IMR-90 (cell line): ENCODE measurements at places on chromosomes 1 and 21.

GRCh38 chr1:36918604-36919003, 115.7 kb downstream of the GRIK3 start:
- no peaks in the 10 kb centered on the region for H3K4me1 ChIP-seq
- no peaks in the 10 kb centered on the region for H3K27me3 ChIP-seq
- H3K36me3 ChIP-seq, result no peaks in the 10 kb centered on the region
- H3K4me3 ChIP-seq, result no peak overlapping the region
- no peak overlapping the region for H3K27ac ChIP-seq

- H3K27ac ChIP-seq, result no peak overlapping the region
- H3K4me3 ChIP-seq, result no peak overlapping the region
- H3K36me3 ChIP-seq, result no peaks in the 10 kb centered on the region
- no peaks in the 10 kb centered on the region for H3K27me3 ChIP-seq
Observed at GRCh38 chr21:41451753-41452676, 26.0 kb downstream of the MX1 start.

DNA sequence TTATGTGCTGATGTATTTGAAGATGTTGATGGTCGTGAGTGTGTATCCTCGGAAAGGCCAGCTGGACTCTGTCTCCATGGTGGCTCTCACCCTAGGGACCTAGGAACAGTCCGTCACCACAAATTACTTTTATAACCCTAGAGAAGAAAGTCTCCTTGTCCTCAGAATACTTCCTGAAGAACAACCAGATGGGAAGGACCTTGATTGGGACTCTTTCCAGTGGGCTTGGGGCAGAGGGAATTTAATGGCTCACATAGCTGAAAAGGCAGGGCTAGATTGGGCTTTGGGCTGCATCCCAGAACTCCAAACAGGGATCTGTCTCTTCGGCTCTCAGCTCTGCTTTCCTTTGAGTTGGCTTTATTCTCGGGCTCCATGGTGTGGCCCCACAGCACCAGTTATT, 90.8 kb downstream of the TBX19 start:
- no peaks in the 10 kb centered on the region for H3K4me1 ChIP-seq
- no peak for DNase-seq
- no peaks in the 10 kb centered on the region for H3K36me3 ChIP-seq
- H3K27me3 ChIP-seq, result no peaks in the 10 kb centered on the region; the same call in 1 of the 2 replicates

DNA sequence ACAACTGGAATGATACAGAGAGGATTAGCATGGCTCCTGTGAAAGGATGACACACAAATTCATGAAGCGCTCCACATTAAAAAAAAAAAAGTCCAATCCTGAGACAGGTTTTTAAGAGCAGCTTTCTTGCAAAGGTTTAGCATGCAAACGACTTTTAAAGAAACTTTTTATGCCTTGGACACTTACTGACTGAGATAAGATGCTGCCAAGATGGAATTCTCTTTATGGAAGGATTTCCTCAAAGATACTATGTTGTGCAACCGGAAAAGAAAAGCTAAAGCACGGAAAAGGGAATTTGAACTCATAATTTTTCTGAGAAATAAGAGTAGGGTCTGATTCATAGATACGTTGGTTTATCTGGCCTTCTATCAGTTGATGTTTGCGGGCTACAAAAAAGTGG, 27.3 kb downstream of the PIGP start:
- no peaks in the 10 kb centered on the region for H3K36me3 ChIP-seq
- peaks cover 5% of the 10 kb centered on the region for H3K27me3 ChIP-seq
- H3K27ac ChIP-seq, result no peak overlapping the region
- no peak for DNase-seq

GRCh38 chr1:31295874-31296485, 608 bp downstream of the SNRNP40 start:
- peak overlapping the region; percentile 77 for H3K27ac ChIP-seq
- no peaks in the 10 kb centered on the region for H3K27me3 ChIP-seq
- peaks cover 2% of the 10 kb centered on the region for H3K4me1 ChIP-seq
- H3K36me3 ChIP-seq, result peaks cover 10% of the 10 kb centered on the region

- H3K4me1 ChIP-seq, result no peaks in the 10 kb centered on the region
- no peaks in the 10 kb centered on the region; the same call in 1 of the 2 replicates for H3K27me3 ChIP-seq
- H3K36me3 ChIP-seq, result no peaks in the 10 kb centered on the region
- DNase-seq, result no peak
- H3K27ac ChIP-seq, result no peak overlapping the region
Observed at GRCh38 chr1:2555634-2556276, 416 bp upstream of the TNFRSF14 start.

DNA sequence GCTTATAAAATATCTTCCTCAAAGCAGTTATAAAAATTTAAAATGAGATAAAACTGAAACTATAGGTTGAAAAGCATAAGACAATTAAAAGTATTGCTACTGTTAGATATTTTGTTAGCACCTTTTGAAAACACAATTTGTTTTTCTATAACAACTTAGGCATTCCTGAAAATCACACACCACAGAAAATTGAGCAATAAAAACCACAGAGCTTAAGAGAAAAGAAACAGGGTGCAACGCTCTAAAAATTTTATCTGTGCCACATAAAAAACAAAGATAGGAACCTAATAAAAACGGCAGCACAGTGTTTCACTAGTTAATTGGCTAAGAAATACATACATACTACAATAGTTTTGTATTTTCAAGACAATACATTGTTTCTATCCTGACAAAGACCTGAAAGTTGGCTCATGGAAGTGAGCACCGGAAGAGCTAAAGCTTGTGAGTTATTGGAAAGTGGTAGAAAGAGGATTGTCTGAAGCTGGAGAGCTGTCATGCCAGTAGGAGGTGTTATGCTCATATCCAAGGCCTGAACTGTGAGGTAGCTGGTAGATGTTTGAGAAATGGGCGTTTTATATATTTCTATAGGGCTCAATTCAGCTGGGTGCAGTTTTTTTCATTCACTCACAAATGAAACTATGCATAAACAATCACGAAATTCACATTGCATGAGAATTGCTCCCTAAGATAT, 45.8 kb downstream of the RGS7 start:
- no peak overlapping the region for H3K27ac ChIP-seq
- no peak overlapping the region for H3K4me3 ChIP-seq
- no peaks in the 10 kb centered on the region for H3K4me1 ChIP-seq
- DNase-seq, result peak; percentile 4
- H3K27me3 ChIP-seq, result no peaks in the 10 kb centered on the region

DNA sequence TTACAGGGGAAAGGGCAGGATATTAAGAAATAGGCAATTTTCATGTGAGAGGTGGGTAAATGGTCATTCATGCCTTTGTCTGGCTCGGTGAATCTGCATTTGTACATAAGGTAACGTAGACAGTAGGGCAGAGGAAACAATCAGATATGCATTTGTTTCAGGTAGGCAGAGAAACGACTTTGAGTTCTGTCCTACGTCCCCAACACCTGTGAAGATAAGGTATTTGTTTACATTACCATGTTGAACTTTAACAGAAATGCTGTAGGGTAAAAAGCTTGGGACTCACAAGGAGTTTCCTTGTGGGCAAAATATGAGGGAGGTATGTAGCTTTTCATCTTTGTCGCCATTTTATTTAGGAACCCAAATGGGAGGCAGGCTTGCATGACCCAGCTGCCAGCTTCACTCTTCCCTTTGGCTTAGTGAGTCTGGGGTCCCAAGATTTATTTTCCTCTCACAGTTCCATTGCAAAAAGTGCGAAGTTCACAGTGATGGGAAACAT, 31.4 kb downstream of the B3GALT5 start:
- no peaks in the 10 kb centered on the region for H3K36me3 ChIP-seq
- no peak for DNase-seq
- no peaks in the 10 kb centered on the region for H3K4me1 ChIP-seq
- no peak overlapping the region for H3K27ac ChIP-seq
- H3K27me3 ChIP-seq, result peaks cover 7% of the 10 kb centered on the region

DNA sequence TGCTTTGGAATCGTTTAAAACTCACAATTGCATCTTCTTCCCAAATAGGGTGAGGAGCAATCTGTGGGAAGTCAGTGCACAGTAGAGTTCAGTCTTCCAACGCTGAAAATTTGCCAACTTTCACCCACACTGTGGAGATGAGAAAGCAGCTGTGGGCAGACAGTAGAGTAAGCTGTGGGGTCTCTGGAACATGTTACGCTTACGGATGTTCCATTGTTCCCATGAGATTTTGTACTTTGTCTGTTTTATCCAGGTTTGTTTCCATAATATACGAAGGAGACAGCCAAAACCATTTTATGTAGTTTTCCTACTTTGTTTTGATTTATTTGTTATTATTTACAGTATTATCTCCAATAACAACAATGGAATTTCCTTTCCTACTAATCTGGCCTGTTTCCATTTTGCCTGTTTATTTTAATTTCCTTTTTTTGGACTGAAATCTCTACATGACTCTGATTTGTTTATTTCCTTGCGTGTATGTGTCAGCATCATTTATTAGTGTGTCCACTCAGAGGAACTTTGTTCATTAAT, 65.1 kb upstream of the RGL1 start:
- no peaks in the 10 kb centered on the region for H3K27me3 ChIP-seq
- DNase-seq, result peak; percentile 36
- no peak overlapping the region for H3K4me3 ChIP-seq
- no peaks in the 10 kb centered on the region for H3K36me3 ChIP-seq
- H3K27ac ChIP-seq, result no peak overlapping the region
- H3K4me1 ChIP-seq, result peaks cover 8% of the 10 kb centered on the region

- peaks cover 4% of the 10 kb centered on the region; the same call in 1 of the 2 replicates for H3K4me1 ChIP-seq
- no peak overlapping the region for H3K4me3 ChIP-seq
- peaks cover 8% of the 10 kb centered on the region for H3K27me3 ChIP-seq
- DNase-seq, result no peak
Observed at GRCh38 chr1:31837451-31838158, 21.8 kb upstream of the SPOCD1 start.

- DNase-seq, result no peak
- H3K4me1 ChIP-seq, result no peaks in the 10 kb centered on the region
- H3K36me3 ChIP-seq, result no peaks in the 10 kb centered on the region
- no peaks in the 10 kb centered on the region for H3K27me3 ChIP-seq
Observed at GRCh38 chr1:59007429-59007819, 223.6 kb upstream of the JUN start.

- peaks cover 2% of the 10 kb centered on the region; the same call in 1 of the 2 replicates for H3K27me3 ChIP-seq
- peaks cover 5% of the 10 kb centered on the region; the same call in 1 of the 2 replicates for H3K4me1 ChIP-seq
- H3K27ac ChIP-seq, result no peak overlapping the region
- H3K4me3 ChIP-seq, result no peak overlapping the region
Observed at GRCh38 chr1:211511030-211511700, 19.2 kb upstream of the RD3 start.

DNA sequence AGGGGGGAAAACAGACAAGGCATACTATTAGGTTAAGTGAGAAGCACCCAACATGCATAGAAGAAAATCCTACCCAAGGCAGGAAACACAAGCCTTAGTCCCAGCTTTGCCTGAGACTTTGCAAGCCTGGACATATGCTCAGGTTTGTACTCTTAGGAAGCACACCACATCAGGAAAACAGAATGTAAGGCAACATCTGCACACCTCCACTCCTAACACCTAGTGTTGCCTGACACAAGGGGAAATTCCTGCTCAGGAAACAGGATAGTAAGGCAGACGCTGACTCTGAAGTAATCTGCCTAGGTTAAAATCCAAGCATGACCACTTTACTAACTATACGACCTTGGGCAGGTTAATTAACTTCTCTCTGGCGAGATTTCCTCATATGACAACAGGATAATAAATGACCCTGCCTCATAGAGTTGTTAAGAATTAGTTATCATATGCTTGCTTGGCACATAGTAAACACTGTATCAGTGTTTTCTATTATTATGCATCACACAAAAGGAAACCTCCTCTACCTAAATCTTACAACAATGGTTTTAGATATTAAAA, 119.8 kb downstream of the ZZZ3 start:
- H3K27me3 ChIP-seq, result no peaks in the 10 kb centered on the region
- peaks cover 27% of the 10 kb centered on the region for H3K36me3 ChIP-seq
- H3K4me3 ChIP-seq, result no peak overlapping the region
- H3K27ac ChIP-seq, result no peak overlapping the region
- peaks cover 2% of the 10 kb centered on the region; the same call in 1 of the 2 replicates for H3K4me1 ChIP-seq

GRCh38 chr1:204744107-204744779, 58.7 kb upstream of the LRRN2 start:
- no peaks in the 10 kb centered on the region for H3K4me1 ChIP-seq
- DNase-seq, result no peak
- no peaks in the 10 kb centered on the region for H3K36me3 ChIP-seq
- H3K27me3 ChIP-seq, result peaks cover 4% of the 10 kb centered on the region

DNA sequence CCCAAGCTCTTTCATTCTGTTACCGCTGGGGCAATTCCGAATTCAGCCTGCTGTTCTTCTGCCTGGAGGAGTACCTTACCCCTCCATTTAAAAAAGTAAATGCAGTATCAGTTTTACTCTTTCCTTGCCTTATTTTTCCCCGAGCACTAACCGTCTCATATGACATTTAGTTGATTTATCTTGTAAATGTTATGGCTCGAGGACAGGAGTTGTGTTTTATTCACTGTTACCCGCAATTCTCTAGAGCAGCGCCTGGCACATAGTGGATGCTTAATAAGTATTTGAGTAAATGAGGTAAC, 425 bp upstream of the TADA1 start:
- H3K27ac ChIP-seq, result no peak overlapping the region
- no peak for DNase-seq

DNA sequence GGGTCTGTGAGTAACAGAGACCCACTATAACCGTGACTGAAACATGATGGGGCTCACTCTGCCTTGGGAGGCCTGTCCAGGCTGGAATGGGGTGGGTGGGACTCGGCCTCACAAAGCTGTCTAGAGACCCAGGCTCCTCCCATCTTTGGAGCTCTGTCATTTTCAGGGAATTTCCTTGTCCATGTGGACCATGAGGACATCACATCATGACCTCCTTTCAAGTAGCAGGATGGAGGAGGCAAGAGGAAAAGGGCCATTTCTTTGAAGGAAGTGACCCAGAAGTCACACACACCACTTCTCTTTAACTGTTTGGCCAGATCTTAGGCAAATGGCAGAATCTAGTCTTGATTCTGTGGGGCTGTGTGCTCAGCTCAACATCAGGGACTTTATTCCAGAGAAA, 79.9 kb downstream of the CNIH3 start:
- H3K27ac ChIP-seq, result no peak overlapping the region
- H3K4me1 ChIP-seq, result no peaks in the 10 kb centered on the region
- no peak overlapping the region for H3K4me3 ChIP-seq
- no peak for DNase-seq
- no peaks in the 10 kb centered on the region for H3K36me3 ChIP-seq

- DNase-seq, result no peak
- H3K27ac ChIP-seq, result no peak overlapping the region
- H3K36me3 ChIP-seq, result no peaks in the 10 kb centered on the region
- H3K27me3 ChIP-seq, result no peaks in the 10 kb centered on the region
- no peak overlapping the region for H3K4me3 ChIP-seq
- peaks cover 6% of the 10 kb centered on the region; the same call in 1 of the 2 replicates for H3K4me1 ChIP-seq
Observed at GRCh38 chr1:228975238-228975907, 240.1 kb downstream of the RHOU start.

DNA sequence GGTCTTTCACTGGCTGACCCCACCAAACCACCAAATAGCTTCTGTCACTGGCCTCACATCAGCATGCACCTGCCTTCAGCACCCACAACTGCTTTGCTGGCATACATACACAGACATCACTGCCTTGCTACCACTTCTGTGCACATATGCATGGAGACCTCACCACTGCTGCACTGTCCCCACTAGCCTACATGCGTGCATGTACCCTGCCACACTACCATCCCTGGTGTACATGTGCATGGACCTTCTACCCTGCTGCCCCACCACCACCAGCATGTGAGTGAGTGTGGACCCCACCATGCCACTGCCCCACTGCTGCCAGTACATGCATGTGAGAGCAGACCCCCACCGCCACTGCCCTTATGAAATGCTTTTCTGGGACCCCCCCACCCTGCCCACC, 6.1 kb downstream of the CD1C start:
- H3K27ac ChIP-seq, result no peak overlapping the region
- no peaks in the 10 kb centered on the region for H3K27me3 ChIP-seq
- no peaks in the 10 kb centered on the region for H3K4me1 ChIP-seq
- no peak overlapping the region for H3K4me3 ChIP-seq
